ENCODE measurements at places on chromosomes 13 and 19.

DNA sequence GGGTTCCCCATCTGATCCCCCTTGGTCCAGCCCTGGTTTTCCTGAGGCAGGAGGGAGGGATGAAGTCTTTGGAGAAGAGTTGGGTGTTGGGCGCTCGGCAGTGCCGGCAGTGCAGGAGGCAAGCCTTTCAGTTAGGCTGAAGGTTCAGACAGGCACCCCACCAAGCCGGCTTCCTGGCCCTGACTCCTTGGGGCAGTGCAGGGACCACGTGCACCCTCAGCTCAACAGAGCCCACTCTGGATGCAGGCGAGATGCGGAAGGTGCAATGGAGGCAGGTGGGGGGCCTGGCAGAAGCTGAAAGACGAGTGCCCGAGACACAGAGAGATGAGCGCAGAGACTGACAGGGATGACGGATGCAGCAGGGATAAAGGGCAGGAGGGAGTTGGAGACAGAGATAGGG is 11.1 kb downstream of the MAMSTR start:
- DNase-seq, result no peak

- no peak for DNase-seq
Measured at GRCh38 chr13:27120811-27121210, 50.8 kb downstream of the USP12 start.

DNA sequence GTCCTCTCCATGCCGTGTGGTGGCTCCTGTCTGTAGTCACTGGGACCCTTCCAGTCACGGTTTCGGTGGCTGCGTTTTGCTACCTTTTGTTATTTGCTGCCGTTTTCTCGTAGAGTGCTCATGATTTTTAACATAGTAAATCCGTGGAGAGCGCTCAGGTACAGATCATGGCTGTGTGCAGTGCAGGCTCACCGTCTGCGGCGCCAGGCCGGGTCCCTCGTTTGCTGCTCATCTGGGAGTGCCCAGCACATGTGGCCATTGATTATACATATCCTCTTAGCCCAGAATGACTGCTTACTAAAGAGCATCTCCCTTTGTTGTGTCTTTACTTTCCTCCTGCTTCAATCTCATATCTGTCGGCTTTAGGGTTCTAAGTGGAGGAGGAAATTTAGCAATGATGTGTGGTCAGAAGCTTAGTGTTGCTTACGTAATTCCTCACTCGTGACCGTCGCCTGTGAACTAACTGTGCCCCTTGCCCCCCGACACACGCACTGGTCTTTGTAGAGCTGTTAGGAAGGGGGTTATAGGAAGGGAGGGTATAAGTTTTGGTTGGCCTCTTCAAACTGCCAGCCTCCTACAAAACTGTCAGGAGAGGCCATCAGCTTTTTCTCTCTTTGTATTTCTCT is 31.8 kb downstream of the TFDP1 start:
- DNase-seq, result no peak

DNA sequence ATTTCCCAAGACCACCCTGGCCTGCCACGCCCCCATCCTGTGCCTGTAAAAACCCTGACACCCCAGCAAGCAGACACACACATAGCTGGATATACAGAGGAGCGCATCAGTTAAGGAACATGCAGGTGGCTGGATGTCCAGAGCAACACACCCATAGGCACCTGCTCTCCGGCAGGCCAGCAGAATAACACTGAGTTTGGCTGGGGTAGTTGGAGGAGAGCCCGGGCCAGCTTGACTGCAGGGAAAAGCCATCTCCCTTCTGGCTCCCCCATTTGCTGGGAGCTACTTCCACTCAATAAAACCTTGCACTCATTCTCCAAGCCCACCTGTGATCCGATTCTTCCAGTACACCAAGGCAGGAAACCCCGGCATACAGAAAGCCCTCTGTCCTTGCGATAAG is 8.9 kb downstream of the RASL11A start:
- no peak for DNase-seq

- no peak for DNase-seq
Measured at GRCh38 chr13:85535316-85536084, 263.7 kb downstream of the SLITRK6 start.

- no peak for DNase-seq
Measured at GRCh38 chr13:107289540-107289939, 721.6 kb upstream of the ARGLU1 start.

DNA sequence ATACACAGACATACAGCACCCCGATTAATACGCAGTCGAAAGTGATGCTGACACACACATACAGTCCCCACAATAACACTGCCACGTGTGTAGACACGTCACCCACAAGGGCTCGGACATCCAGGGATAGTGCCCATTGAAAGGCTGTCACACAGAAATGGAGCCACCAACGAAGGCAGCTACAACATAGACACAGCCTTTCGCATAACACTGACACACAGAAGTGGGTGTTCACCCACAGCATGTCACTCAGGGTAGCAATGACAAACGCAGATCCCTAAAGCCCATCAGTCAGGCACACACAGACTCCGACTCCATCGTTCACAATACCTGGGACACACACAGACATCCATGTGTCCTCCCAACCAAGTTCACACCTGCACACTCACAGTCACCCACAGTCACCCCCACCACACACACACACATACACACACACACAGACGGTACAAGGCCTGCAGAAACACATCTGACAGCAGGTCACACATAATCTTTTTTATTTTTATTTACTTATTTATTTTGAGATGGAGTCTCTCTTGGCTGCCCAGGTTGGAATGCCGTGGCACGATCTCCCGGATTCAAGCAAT is 10.4 kb upstream of the NANOS3 start:
- no peak for DNase-seq

GRCh38 chr13:36086117-36086516 is 45.1 kb downstream of the DCLK1 start:
- DNase-seq, result no peak

DNA sequence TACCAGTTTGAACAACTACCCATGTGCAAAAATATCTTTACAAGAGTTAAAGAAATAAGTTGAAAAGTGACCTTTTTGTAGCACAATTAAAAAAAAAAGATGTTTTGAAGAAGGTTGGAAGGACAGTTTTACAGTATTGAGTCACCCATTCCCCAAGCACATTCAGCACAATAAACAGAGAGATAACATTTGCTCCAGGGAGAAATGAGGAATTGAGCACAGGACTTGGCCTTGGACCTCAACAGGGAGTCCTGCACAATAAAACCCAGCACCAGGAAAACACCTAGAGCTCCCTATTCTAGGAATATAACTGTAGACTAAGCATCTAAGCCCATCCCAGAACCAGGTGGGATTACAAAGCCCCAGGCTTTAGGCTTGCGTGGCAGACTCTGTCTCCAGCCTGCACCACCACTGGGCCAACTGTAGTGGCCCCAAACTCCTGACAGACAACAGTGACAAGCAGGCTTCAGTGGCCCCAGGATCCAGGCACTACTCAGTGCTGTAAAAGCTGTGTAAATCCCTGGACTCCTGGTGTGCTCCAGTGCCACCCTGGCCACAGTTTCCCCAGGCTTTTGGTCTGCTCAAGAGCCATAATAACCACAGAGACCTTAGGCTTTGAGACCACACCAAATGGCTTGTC is 857.2 kb downstream of the SLITRK1 start:
- DNase-seq, result no peak

GRCh38 chr13:51562011-51562671 is 22.1 kb upstream of the WDFY2 start:
- no peak for DNase-seq

DNA sequence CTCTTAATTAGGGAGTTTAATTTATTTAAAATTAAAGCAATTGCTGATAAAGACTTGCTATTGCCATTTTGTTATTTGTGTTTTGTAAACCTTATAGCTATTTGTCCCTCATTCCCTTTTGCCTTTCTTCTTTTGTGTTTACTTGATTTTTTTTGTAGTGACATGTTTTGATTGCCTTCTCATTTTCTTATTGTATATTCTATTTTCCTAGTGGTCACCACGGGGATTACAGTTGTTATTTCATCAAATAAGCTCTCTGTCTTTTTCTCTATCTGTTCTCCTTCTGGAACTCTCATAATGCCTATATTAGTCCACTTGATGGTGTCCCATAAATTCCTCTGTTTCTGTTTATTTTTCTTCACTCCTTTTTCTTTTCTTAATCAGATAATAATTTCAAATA is 64.4 kb upstream of the FRY start:
- no peak for DNase-seq

Measured in stimulated activated CD8-positive, alpha-beta memory T cell treated with anti-CD3 and anti-CD28 coated beads, Interleukin-4, amount 100 ng/mL, for 24 hours (primary cell).